T-helper 2 cell (primary cell): ENCODE measurements at places on chromosomes 11 and 22.

DNA sequence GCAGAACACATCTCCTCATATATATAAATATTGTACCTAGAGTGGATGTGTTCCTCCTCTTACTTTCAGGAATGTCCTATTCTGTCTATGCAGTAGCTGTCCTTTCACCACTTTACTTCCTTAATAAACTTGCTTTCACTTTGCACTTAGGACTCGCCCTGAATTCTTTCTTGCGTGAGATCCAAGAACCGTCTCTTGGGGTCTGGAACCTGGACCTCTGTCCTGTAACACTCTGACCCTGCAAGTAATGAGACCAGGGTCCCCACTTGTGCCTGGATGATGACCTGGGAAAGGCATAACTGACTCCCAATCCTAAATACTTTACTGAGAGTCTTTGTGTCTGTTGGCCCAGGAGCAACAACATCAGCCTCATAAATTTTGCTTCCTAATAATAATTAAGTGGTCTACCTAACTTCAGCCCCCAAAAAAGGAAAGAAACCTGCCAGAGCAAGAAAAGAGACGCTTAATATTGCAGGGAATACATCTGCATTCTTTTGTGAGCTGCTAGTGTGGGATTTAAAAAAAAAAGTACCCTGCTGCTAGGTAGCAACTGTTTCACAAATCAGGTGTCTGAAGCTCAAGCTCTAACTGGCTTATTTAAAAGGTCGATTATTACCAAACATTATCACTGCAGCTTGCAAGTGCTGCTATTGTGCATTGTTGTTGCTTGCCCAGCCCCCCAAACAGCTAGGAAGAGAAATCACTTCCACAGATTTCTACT is 69.3 kb downstream of the FAM168A start:
- no peak for DNase-seq

GRCh38 chr22:29109822-29110221 is 37.0 kb downstream of the KREMEN1 start:
- DNase-seq: no peak

GRCh38 chr22:50436841-50437341 is 37.9 kb downstream of the SBF1 start:
- no peak for DNase-seq

- no peak for DNase-seq
Observed at GRCh38 chr11:86228269-86229038, 16.1 kb upstream of the EED start.

- no peak for DNase-seq
Observed at GRCh38 chr11:65918211-65919140, at the start of gene C11orf68. Gene C11orf68, minus strand, starts transcription at chr11:65919062. Its CDS starts 31 bp downstream, at chr11:65919031.

- no peak for DNase-seq
Observed at GRCh38 chr11:30594646-30595411, 8.7 kb upstream of the MPPED2 start.

- peak; percentile 44 for DNase-seq
Observed at GRCh38 chr11:73249853-73250783, 22.0 kb upstream of the P2RY6 start.

- no peak for DNase-seq
Observed at GRCh38 chr11:11387622-11388305, 34.7 kb upstream of the CSNK2A3 start.

GRCh38 chr11:91115116-91115515 is 892.3 kb upstream of the CHORDC1 start:
- DNase-seq: no peak

DNA sequence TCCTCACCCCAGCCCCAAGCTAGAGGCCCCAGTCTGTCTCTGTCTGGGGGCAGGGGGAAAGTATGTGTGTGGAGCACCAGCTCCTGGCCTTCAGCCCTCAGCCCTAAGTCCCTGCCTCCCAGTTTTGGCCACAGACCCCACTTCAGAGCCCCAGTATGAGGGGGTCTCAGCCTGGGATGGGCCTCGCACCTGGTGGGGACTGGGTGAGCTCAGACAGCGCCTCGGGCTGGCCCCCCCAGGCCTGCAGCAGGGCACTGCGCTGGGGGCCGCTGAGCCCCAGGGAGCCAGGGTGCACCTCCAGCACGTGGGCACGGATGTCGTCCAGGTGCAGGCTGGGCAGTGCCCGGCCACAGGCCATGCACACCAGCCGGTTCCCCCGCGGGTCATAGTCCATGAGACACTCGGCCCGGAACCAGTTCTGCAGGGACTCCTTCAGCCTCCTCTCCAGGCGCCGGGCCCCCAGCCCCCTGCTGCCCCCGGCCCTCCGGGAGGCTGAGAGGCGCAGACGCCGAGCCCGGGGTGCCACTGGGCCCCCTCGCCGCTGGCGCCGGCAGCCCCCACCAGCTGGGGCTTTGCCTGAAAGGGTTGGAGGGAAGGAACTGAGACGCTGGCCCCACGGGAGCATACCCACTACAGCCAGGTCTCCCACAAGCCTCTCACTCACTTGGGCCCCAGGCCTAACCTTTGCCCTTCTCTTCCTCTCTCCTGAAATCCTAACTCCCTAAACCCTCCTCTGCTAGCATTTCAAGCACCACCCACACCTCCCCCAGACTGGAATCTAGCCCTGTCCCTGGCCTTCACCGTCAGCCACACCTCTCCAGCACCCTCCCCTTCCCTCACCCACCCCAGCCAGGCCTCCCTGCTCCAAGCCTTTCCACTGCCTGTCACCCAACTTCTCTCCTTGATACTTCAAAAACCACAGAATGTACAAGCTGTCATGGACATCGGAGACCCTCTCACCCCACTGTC is 3.6 kb downstream of the ZFTA start:
- DNase-seq: no peak

- DNase-seq: no peak
Observed at GRCh38 chr11:109132539-109132938, 289.5 kb upstream of the C11orf87 start.

DNA sequence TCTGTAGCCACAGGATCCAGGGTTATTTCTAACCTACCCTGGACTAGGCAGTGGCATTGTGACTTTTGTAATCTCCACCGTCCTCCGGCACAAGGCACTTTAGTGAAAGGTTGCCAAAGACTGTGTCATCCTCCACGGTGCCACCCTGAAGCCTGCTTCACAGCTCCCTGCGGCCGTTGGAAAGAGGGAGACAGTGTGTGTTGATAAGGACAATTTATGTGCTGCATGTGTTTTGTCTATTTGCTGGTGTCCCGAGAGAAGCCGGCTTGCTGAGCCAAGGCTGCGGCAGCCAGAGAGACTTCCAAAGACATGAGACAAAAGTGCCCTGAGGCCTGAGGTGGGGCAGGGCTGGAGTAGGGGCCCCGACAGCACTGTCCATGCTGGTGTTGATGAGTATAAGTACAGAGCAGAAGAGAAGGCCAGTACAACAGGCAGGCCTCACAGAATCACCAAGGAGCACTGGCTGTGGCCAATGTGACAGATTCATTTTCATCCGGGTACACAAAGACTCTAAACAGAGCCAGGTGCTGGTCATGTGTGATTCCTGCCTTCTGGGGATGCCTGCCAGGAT is 40.9 kb downstream of the GALNT18 start:
- DNase-seq: no peak

- DNase-seq: no peak
Observed at GRCh38 chr11:95877291-95877690, 46.6 kb downstream of the MTMR2 start.

- DNase-seq: no peak
Observed at GRCh38 chr11:122661182-122661945, 5.8 kb downstream of the UBASH3B start.

DNA sequence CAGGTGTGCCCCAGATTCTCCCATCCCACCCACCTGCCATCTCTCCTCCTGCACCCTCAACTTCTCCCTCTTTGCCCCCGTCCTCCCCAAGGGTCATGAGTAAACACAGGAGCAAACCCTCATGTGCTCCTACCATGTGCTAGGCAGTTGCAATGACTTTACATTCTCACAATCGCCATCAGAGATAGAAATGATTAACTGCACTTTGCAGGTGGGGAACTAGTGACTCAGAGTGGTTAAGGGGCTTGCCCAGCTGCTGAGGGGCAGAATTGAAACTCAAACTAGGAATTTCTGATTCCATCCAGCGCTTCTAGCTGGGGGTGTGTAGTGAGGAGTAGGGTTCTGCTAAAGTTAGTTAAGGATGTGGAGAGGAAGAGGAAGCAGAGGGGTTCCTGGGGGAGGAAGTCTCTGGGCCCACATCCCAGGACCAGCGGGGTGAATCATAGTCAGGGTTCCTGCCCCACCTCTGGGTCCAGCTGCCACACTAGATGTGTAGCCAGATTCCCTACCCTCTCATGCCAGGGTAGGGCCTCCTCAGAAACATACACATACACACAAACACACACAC is 16.0 kb upstream of the PRG2 start:
- DNase-seq: no peak

DNA sequence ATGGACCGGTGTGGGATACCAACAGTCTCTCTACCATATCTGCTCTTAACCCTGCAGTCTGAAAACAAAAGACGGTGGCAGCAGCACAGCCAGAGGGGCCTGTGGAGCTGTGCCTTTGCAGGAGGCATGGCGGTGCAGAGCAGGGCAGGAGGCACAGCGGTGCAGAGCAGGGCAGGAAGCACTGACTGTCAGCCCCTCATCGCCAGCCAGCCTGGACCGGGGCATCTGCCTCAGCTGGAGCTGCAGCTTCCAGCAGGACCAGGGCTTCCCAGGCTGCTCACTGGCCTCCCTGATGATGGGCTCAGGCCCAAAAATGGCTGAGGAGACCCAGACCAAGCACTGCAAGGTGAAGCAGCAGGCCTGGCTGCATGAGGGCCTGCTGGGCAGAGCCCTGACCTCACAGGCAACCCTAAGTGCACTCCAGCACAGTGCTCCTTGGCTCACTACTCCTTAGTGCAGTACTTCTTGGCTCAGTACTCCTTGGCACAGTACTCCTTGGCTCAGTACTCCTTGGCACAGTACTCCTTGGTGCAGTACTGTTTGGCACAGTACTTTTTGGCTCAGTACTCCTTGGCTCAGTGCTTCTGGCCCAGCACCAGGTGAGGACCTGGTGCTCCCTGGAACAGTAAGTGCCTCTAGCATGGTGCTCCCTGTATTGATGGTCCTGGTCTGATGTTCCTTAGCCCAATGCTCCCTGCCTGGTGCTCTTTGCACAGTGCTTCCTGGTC is 78.0 kb downstream of the DHCR7 start:
- DNase-seq: no peak

DNA sequence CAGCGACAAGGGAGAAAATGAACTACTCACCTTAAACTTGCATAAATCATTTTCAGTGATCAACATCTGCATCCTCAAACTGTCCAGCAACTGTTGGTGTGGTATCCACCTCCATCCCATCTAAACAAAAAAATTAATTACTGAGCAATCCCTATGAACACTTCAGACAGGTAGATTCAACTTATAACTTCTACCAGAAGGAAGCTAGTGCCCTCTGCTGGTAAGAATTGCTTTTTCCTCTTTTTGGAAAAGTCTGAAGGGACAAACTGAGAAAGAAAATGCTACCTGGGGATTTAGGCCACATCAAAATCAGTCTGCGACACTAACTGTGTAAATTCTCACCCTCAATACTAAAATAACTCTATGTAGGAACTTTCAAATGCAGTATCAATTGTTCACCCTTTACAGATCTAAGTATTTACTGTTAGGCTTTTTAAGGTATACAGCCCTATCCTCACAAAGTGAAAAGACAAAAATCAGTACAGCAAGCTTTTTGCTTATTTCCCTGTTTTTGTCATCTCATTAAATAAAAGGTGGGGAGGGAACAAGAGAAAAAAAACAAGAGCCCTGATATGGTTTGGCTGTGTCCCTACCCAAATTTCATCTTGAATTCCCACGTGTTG is 17.9 kb downstream of the CLNS1A start:
- DNase-seq: no peak

DNA sequence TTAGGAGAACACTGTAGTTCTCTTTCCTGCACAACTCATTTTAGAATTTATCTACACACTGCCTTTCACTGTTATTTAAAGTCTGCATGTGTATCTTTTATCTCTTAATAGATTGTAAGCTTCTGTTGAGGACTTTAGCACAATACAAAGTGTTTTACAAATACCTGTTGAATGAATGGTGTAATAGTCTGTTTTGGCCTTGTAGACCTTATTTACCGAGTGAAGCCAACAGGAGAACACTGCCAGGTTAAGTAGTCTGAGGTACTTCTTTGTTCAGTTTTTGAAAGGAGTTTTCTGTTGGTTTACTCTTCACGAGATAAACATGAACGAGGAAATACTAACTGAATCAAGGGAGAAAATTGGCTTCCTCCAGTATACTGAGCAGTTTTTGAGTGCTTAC is 31.0 kb downstream of the SIK2 start:
- no peak for DNase-seq

- no peak for DNase-seq
Observed at GRCh38 chr11:8090756-8091155, 9.7 kb downstream of the TUB start.

- no peak for DNase-seq
Observed at GRCh38 chr22:27192135-27192829, 534.9 kb downstream of the MIAT start.

DNA sequence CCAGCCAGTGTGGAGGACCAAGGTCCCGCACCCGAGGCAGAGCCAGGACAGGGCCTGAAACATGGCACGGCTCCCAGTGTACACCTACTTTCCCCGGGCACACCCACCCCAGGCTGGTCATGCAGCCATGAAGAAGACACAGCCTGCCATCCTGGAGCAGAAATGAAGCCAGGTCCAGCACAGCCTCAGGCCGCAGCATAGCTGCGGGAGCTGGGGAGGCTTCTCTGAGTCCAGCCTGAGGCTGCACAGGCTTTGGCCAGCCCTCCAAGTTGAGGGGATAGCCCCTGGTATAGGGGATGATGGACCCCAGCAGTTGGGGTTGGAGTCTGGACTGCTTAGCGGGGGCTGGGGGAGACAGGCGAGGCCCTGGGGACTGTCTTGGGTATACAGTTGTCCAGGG is 2.9 kb upstream of the HDAC10 start:
- DNase-seq: no peak

DNA sequence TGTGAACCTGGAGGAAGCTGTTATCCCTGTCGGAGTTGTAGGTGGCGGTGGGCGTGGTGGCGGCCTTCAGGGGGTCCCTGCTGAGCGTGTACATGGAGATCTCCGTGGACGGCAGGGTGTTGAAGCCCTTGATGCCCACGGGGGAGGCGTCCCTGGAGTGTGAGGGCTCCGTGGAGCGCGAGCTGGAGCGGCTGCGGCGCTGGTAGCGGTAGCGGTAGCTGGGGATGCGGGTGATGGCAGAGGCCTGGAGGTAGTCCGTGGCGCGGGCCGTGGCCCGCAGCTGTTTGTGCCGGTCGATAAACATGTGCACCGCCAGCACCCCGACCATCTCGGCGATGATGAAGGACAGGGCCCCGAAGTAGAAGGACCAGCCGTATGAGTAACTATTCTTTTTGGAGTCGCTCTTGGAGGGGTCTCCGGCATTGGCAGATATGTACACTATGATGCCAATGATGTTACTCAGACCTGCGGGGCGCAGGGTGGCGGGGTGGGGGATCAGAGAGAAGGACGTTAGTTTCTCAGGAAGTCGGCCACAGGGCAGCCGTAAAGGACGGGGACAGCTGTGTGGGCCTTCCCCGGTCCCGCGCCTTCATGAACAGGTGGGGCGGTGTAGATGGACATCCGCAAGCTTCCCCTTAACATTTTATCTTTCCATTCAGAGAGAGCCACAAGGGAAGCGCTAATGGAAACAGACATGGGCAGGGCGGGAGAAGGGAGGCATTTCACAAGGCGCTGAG is 35.6 kb upstream of the EIF3D start:
- no peak for DNase-seq

- no peak for DNase-seq
Observed at GRCh38 chr22:31846161-31847115, 92.6 kb downstream of the DEPDC5 start.

- DNase-seq: no peak
Observed at GRCh38 chr22:23901600-23901999, 7.4 kb downstream of the MIF start.

GRCh38 chr11:129109701-129110100 is 82.4 kb downstream of the ARHGAP32 start:
- no peak for DNase-seq

- peak; percentile 84 for DNase-seq
Observed at GRCh38 chr22:49970528-49971231, 10.1 kb downstream of the PIM3 start.
